Retinal pigment epithelial cell (primary cell): ENCODE measurements at places on chromosomes 3 and 15.

DNA sequence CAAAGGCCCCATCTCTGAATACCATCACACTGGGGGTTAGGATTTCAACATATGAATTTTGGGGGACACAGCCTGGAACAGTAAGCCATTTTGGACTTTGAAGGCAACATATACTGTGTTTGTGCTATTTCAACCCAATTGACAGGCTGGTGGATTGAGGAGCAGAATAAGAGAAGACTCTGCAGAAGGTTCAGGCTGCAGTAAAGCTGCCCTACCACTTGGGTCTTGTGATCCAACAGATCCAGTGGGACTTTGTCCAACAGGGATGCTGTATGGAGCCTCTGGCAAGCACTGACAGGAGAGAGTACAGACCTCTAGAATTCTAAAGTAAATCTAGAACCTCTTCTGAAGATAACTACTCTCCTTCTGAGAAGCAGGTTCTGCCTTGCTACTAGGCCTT is 1.1 kb upstream of the BCL2L10 start:
- no peak for DNase-seq

DNA sequence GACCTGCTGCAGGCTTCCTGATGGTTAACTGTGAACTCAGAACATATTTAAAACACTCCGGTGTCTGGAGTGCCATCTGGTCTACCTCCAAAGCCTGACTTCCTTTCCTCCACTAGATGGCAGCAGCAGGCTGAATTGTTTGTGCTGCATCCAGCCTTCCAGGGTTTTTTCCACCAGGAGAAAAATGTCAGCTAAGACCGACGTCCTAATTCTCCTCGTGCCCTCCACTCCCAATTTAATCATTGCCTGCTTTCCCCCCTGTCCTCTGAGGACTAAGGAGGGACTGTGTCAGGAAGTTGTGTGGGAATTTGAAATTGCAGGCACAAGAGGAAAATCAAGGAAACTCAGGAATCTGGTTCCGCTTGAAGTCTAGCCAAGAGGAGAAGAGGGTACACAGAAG is 165.2 kb upstream of the UMPS start:
- DNase-seq = no peak

- no peak for DNase-seq
Measured at GRCh38 chr15:86278586-86278985, 198.9 kb downstream of the AGBL1 start.

GRCh38 chr3:124117486-124117885 is 125.6 kb upstream of the ROPN1 start:
- peak; percentile 58 for DNase-seq

GRCh38 chr15:88375234-88375927 is 91.8 kb downstream of the MRPL46 start:
- DNase-seq = peak; percentile 13
